ENCODE measurements at places on chromosomes 16 and 17.

GRCh38 chr16:83968891-83969649 is 1.0 kb downstream of the NECAB2 start:
- DNase-seq: no peak

DNA sequence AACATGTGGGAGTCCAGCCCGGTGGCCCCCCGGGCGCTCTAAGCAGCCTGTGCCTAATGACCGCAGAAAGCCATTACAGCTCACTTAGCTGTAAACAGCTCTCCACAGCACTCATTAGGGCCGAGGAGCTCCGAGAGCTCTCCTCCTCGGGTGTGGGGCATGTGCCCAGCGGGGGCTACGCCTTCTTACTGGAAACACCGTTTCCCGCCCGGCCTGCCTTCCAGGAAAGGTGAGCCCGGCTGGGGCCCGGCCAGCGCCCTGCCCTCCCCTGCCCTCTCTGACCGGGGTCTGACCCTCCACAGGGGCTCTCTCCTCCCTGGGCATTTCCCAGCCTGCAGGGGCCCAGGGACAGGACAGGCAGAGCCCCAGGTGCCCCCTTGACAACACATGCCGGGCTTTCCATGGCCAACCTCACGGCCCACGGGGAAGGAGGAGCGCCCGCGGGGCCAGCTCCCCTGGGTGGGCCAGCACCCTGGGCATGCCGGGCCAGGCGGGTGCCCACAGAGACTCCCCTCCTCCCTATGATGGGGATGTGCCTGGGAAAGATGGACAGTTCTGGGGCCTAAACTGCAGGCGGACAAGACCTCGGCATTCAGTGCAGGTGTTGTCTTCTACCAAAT is 72.6 kb downstream of the SDK2 start:
- DNase-seq: no peak

DNA sequence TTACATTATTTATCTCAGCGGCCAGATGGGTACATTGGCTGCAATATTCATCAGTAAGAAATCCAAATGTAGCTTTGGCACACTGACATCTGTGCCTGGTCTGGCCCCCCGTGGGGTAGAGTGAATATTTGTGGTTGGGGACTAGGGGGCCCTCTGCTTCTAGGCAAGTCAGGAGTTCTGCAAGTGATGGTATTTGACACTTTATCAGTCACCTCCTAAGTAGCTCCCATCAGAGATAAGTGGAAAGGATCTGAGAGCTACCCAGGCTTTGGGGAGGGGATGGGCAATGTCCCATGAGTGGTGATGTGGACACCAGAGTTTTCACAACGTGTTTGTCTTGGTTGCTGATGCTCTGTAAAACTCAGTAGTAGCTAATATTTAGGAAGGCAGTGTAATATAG is 609.9 kb upstream of the RBFOX1 start:
- no peak for DNase-seq

DNA sequence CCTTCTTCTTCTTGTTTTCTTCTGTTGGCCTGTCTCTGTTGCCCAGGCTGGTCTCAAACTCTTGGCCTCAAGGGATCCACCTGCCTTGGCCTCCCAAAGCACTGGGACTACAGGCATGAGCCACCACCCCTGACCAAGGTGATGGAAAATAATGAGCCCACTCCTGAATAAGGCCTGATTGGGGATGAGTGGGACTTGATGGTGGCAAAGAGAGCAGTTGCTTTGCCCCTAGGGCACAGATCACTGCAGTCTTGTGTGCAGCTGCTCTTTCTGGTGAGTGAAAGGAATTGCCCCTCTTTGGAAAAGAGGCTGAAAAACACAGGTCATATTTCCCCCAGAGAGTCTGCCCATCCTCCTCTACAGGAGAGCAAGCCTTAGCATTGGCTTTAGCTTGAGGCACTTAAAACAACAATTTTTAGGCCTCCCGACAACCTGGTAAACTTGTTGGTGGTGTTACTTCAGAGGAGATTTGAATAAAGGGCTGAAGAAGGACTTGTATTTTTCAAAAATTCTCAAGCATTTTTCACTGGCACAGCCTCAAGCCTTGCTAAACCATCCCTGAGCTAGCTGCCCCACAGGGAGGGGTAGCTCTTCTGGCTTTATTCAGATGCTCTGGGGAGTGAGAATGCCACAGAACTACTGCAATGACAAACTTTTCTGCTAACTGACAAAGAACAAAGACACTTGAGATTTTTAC is 6.1 kb upstream of the PDP2 start:
- DNase-seq: no peak

Measured in foreskin fibroblast (primary cell).